ENCODE measurements at places on chromosomes 5 and 9.

DNA sequence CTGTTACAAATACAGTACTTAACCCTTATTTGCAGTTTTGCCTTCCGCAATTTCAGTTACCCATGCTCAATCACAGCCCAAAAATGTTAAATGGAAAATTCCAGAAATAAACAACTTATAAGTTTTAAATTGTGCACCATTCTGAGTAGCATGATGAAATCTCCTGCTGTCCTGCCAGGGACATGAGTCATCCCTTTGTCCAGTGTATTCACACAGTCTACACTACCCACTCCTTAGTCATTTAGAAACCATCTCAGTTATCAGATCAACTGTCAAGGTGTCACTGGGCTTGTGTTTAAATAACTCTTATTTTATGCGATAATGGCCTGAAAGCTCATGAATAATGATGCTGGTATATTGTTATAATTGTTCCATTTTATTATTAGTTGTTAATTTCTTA is 95.8 kb downstream of the PLCXD3 start:
- DNase-seq: no peak

GRCh38 chr5:77262697-77263096 is 52.2 kb downstream of the PDE8B start:
- DNase-seq: no peak

DNA sequence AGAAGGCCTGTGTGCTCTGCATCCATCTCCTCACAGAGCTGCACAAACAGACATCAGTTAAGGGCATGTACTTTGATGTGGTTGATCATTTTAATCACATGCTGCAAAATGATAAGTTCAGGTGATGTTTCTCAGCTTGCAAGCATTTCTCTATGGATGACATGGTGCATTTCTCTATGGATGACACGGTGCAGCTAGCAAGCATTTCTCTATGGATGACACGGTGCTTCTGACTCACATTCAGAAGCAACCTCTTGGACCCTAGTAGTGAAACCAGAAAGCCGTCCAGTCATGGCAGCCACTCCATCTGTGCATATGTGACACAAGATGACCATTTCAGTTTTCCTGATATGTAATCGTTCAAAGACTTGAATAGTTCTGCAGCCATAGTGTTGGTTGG is 24.1 kb upstream of the RNF20 start:
- no peak for DNase-seq

DNA sequence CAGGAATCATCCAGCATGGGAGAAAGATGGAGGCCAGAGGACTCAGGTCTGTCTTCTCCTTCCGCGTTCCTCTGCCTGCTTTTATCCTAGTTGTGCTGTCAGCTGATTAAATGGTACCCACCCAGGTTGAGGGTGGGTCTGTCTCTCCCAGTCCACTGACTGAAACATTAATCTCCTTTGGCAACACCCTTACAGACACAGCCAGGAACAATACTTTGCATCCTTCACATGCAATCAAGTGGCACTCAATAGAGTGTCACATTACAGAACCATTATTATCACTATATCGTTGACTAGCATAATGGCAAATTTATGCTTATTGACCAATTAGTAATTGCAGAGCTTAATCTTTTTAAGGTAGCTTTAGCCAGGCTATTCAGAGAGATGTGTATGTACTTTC is 64.8 kb downstream of the UNC13B start:
- DNase-seq: no peak
